ENCODE measurements at places on chromosomes 1 and 21. TPM values are rescaled to one million over a fixed set of nuclear protein-coding genes. Genes with fewer than 3 reads are reported as not detected.

DNA sequence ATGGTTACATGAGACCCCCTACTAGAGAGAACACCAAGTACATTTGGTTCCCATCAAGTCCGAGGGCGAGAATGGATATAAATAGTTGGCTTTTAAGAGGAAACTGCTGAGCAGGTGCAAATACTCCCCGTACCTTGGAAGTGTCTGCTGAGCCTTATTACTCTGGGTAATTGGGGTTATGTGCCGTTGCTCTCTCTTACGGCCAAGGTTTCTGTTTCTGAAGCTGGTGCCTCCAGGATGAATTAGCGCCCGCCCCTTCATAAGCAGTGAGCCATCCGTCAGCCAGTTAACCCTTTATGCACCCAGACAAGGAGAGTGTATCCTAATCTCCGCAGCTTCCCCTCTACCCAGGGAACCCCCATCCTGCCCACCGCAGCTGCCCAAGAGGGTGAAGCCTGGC is 90.4 kb upstream of the AJAP1 start:
- no peaks in the 10 kb centered on the region for H3K36me3 ChIP-seq
- H3K4me3 ChIP-seq: no peak overlapping the region
- no peak for DNase-seq

- no peak overlapping the region for H3K4me3 ChIP-seq
- no peak overlapping the region for H3K27ac ChIP-seq
- H3K27me3 ChIP-seq: no peaks in the 10 kb centered on the region
Observed at GRCh38 chr1:68162761-68163160, 69.6 kb downstream of the WLS start.

GRCh38 chr1:19435851-19436455 is 49.4 kb downstream of the CAPZB start:
- DNase-seq: no peak
- H3K4me3 ChIP-seq: no peak overlapping the region
- H3K27ac ChIP-seq: no peak overlapping the region
- no peaks in the 10 kb centered on the region for H3K36me3 ChIP-seq
- H3K4me1 ChIP-seq: peaks cover 46% of the 10 kb centered on the region

DNA sequence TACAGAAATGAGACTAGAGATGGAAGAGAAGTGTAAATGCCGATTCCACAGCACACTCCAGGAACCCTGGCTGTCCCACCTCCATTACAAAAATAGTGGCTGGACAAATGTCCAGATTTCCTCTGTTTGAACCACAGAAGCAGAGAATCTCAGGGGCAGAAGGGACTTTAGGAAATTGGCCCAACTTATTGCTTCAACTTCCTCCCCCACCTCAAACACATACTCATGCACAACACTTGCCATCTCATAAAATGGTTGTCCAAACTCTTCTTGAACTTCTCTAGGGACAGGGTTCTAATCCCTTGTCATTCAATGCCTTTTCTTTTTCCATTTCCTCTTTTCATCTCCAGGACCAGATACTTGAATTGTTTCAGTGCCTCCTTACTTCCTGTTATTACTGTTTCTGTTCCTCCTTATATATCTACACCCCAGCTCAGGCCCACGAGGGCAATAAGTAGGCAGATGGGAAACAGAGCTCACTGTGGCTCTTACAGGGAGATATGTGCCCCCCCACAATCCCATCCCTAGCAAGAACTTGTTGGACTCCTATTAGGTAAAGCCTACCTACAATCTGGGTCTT is 8.5 kb upstream of the B4GALT3 start:
- peaks cover 6% of the 10 kb centered on the region for H3K4me1 ChIP-seq
- no peak overlapping the region for H3K4me3 ChIP-seq
- no peaks in the 10 kb centered on the region for H3K36me3 ChIP-seq
- no peak for DNase-seq
- H3K27me3 ChIP-seq: peaks cover 2% of the 10 kb centered on the region

DNA sequence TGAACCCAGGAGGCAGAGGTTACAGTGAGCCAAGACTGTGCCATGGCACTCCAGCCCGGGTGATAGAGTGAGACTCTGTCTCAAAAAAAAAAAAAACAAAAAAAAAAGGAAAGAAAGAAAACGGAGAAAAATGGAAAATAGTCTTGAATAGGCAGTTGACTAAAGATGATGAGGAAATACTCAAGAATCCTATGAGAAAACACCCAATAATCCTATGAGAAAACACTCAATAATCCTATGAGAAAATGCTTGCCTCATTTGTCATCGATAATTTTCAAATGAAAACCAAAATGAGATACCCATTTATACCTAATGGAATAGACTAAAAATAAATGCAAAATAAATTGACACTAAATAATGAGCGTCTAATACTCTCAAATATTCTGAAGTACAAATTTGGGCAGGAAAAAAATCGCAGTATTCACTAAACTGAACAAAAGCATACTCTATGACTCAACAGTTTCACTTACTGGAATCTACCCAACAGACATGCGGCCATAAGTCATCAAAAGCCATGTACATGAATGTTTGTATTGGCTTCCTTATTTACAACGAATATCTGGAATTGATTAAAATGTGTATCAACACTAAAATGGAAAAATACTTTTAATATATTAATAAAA is 733.9 kb upstream of the CHRM3 start:
- H3K27me3 ChIP-seq: peaks cover 2% of the 10 kb centered on the region
- no peak for DNase-seq
- no peak overlapping the region for H3K4me3 ChIP-seq
- H3K4me1 ChIP-seq: peaks cover 4% of the 10 kb centered on the region
- H3K36me3 ChIP-seq: no peaks in the 10 kb centered on the region
- H3K27ac ChIP-seq: no peak overlapping the region

Gene SH3BGR
- total RNA-seq: 1.5 TPM

Gene UTS2
- not detected for total RNA-seq

Gene EPHA8
- 0.69 TPM for total RNA-seq
